Effector memory CD8-positive, alpha-beta T cell (primary cell): ENCODE measurements at places on chromosomes 7 and 10.

- no peaks in the 10 kb centered on the region for H3K4me1 ChIP-seq
- DNase-seq = no peak
- H3K27ac ChIP-seq = no peak overlapping the region
- H3K36me3 ChIP-seq = peaks cover 9% of the 10 kb centered on the region
- no peak overlapping the region for H3K4me3 ChIP-seq
These were observed 137.9 kb upstream of the PPIF start for GRCh38 chr10:79209340-79209739.

DNA sequence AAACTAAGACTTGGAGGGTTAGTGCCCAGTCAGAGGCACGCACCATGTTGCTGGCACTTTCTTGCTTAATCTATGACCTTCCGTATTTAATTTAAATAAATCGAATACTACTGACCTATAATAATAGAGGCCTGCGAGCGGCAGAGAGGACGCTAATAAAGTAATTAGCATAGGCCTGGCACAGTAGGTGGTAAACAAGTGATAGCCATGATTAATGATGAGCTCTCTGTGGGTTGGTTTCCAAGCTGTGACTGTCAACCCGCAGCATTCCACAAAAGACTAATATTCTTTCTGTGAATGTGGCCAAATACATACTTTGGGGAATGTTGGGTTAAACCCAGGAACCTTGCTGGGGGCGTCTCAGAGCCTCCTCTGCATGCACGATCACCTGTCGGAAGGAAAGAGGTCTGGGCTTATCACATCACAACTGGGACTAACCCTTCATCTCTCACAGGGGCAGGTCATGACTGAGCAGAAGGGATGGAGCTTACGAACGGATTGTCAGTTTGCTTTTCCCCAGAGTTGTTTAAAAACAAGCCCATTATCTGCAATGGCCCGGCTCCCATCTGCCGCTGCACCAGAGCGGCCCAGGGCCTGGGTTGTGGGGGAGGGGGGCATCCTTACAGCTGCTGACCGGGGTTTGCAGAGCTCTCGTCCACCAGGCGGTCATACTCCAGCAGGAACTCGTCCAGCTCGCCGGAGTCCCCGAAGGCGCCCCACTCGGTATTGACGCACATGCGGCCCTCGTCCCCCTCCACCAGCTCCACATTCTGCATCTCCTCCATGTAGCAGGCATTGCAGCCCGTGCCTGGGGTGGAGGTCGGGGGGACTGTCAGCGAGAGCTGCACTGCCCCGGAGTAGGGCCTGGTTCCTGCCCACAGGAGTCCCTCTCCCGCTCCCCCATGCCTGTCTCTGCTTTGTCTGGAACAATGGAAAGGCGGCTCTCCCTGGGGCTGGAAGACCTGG, 6.2 kb upstream of the MYL7 start:
- peaks cover 10% of the 10 kb centered on the region for H3K4me1 ChIP-seq
- peak overlapping the region; percentile 59 for H3K4me3 ChIP-seq
- H3K36me3 ChIP-seq = no peaks in the 10 kb centered on the region
- no peak overlapping the region for H3K27ac ChIP-seq
- H3K27me3 ChIP-seq = peaks cover 5% of the 10 kb centered on the region

- H3K4me3 ChIP-seq = no peak overlapping the region
- no peaks in the 10 kb centered on the region for H3K4me1 ChIP-seq
- H3K27ac ChIP-seq = no peak overlapping the region
- no peak for DNase-seq
- H3K27me3 ChIP-seq = no peaks in the 10 kb centered on the region
These were observed 44.0 kb upstream of the SORBS1 start for GRCh38 chr10:95605163-95605562.

DNA sequence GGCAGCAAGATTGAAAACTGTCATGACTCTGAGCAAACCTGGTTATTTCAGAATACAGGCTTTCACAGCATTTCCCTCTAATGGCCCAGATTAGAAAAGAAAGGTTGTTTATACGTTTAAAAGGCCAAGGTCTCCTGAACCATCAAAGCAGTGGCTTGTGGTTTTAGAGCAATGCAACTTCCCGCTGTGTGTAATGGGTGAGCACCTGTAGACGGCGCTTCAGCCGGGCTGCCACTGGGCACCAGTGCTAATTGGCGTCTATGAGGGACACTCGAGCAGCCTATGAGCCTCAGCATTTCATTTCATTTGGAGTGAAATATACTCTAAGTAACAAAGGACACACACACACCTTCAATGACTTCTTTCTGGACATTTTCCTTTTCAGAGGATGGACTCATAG, 671.0 kb upstream of the FZD8 start:
- H3K4me3 ChIP-seq = no peak overlapping the region
- no peaks in the 10 kb centered on the region for H3K36me3 ChIP-seq
- no peak for DNase-seq
- no peaks in the 10 kb centered on the region for H3K27me3 ChIP-seq
- H3K4me1 ChIP-seq = no peaks in the 10 kb centered on the region

DNA sequence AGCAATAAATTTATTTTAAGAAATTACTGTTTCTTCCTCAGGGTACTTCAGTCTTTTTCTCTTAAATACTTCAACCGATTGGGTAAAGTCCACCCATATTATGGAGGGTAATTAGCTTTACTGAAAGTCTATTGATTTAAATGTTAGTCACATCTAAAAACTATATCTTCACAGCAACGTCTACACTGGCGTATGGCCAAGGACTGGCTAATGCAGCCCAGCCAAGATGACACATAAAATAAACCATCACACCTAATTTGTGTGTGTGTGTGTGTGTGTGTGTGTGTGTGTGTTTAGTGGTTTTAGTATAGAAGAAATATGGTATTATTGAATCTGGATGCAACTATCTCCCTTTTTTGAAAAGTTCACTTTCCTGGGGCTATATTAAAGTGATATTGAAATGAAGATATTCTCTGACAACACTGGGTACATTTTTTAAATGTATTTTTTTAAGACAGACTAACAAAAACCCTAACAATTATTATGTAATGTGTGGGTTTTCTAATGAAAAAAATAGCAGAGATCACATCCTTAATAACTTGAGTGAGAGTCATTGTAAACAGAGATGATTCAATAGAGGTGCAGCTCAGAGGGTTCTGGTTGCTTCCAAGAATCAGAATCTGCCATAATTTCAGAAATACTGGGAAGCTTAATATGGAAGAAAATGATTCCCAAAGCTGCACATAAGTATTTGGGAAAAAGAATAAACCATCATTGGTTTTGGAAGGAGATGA, 584.2 kb upstream of the MBL2 start:
- no peak overlapping the region for H3K4me3 ChIP-seq
- H3K4me1 ChIP-seq = no peaks in the 10 kb centered on the region
- no peaks in the 10 kb centered on the region for H3K27me3 ChIP-seq
- no peak for DNase-seq

- no peaks in the 10 kb centered on the region for H3K36me3 ChIP-seq
- no peaks in the 10 kb centered on the region for H3K27me3 ChIP-seq
- H3K4me1 ChIP-seq = no peaks in the 10 kb centered on the region
- no peak overlapping the region for H3K27ac ChIP-seq
- DNase-seq = no peak
These were observed 29.4 kb upstream of the HNRNPH3 start for GRCh38 chr10:68302503-68302823.

DNA sequence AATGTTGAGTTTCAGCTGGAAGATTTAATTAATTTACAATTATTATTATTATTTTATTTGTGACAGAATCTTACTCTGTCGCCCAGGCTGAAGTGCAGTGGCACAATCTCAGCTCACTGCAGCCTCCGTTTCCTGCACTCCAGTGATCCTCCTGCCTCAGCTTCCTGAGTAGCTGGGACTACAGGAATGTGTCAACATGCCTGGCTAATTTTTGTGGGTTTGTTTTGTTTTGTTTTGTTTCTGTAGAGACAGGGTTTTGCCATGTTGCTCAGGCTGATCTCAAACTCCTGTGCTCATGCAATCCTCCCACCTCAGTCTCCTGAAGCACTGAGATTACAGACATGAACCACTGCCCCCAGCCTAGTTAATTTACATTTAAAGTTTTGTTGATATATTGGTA, 93.8 kb upstream of the MEOX2 start:
- peaks cover 2% of the 10 kb centered on the region for H3K36me3 ChIP-seq
- DNase-seq = no peak
- H3K27ac ChIP-seq = no peak overlapping the region
- no peak overlapping the region for H3K4me3 ChIP-seq
- H3K27me3 ChIP-seq = no peaks in the 10 kb centered on the region

GRCh38 chr7:156865493-156865892, 27.5 kb downstream of the LMBR1 start:
- peaks cover 8% of the 10 kb centered on the region for H3K4me1 ChIP-seq
- no peak overlapping the region for H3K4me3 ChIP-seq
- peaks cover 18% of the 10 kb centered on the region for H3K36me3 ChIP-seq
- H3K27me3 ChIP-seq = no peaks in the 10 kb centered on the region
- no peak for DNase-seq

GRCh38 chr10:132937861-132938260, 4.5 kb downstream of the CFAP46 start:
- no peak for DNase-seq
- H3K27ac ChIP-seq = no peak overlapping the region
- peaks cover 50% of the 10 kb centered on the region for H3K27me3 ChIP-seq

DNA sequence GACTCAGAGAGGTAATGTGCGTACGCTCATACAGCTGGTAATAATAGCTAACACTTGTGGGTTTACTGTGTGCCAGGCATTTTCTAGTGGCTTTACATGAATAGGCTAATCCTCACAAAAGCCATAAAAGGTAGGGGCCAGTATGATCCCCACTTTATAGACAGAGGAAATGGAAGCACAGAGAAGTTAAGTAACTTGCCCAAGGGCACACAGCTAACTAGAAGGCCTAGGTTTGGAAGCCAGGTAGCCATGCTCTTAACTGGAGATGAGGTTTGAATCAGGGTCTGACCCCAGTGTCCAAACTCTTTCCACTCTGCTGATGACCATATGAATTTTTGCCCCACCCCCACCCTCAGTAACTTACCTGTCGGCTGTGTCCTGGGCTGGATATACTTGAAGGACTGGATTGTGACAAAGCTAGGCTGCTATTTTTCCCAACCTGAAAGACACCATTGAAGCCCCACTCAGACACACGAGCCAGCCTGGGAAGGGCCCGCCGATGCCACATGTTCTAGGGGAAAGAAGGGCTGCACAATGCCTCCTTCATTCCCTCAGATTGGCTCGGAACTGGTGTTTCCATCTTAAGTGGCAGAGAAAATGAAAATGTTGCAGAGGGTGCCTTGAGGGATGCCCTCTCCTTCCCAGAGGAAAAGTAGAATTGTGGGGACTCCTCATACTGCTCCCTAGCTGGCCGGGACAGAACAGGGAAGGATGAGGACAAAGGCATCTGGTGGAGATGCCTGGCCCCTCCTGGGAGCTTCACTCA, 29.1 kb upstream of the EFCAB10 start:
- peaks cover 22% of the 10 kb centered on the region for H3K36me3 ChIP-seq
- no peaks in the 10 kb centered on the region for H3K27me3 ChIP-seq
- H3K4me1 ChIP-seq = no peaks in the 10 kb centered on the region
- H3K27ac ChIP-seq = no peak overlapping the region

GRCh38 chr7:80623503-80624252, 14.8 kb upstream of the CD36 start:
- H3K36me3 ChIP-seq = peaks cover 4% of the 10 kb centered on the region
- H3K27me3 ChIP-seq = no peaks in the 10 kb centered on the region
- H3K27ac ChIP-seq = no peak overlapping the region
- no peak overlapping the region for H3K4me3 ChIP-seq
- no peak for DNase-seq
- H3K4me1 ChIP-seq = no peaks in the 10 kb centered on the region

DNA sequence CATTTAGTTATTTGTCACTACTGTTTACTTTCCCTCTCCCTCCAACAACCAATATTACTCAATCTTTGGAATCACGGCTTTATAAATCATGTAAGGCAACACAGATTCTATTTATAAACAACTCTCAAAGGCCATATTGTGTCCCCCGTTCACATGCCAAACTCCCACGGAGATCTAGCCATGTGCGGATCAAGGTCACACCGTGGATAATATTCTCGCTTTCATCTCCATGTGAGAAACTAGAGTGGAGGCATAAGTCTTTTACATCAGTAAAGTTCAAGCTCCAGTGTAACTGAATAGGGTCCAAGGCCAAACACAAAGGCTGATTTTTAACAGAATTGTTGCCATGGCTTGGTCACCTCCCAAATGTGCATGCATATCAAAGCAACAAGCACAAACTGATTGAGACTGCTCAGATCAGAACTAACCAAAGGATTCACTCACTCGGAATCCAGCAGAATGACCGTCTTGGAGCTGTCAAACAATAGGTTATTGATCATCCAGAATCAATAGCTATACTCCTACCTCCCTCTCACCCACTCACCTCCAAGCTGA, 569.5 kb upstream of the LRRN3 start:
- DNase-seq = no peak
- H3K27me3 ChIP-seq = no peaks in the 10 kb centered on the region
- H3K4me3 ChIP-seq = no peak overlapping the region
- no peak overlapping the region for H3K27ac ChIP-seq
- no peaks in the 10 kb centered on the region for H3K4me1 ChIP-seq
- H3K36me3 ChIP-seq = no peaks in the 10 kb centered on the region

GRCh38 chr10:60666221-60666620, 112.1 kb upstream of the CDK1 start:
- H3K27ac ChIP-seq = no peak overlapping the region
- no peak for DNase-seq
- peaks cover 44% of the 10 kb centered on the region for H3K4me1 ChIP-seq
- no peak overlapping the region for H3K4me3 ChIP-seq
- no peaks in the 10 kb centered on the region for H3K36me3 ChIP-seq

- H3K36me3 ChIP-seq = no peaks in the 10 kb centered on the region
- DNase-seq = no peak
- H3K27ac ChIP-seq = no peak overlapping the region
- no peak overlapping the region for H3K4me3 ChIP-seq
These were observed 47.4 kb downstream of the GPR37 start for GRCh38 chr7:124718032-124718766.

DNA sequence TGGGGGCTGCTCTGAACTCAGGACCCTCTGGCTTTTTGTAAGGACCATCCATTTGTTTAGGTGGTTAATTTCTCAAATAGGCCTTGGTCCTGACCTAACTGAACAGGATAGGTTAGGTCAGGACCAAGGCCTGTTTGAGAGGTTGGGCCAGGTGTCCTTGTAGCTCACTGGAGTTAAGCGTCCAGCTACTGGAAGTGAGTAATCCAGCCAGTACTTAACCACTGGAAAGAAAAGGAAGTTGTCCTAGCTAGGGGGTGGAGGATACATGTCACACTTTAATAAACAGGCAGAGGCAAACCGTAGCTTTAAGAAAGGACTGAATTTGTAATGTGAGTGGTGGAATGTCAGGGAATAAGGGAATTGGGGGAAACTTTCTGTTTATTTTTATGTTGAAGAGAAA, 96.0 kb downstream of the GPR85 start:
- H3K27me3 ChIP-seq = peaks cover 21% of the 10 kb centered on the region
- no peak overlapping the region for H3K27ac ChIP-seq
- DNase-seq = no peak
- no peaks in the 10 kb centered on the region for H3K4me1 ChIP-seq
- H3K36me3 ChIP-seq = no peaks in the 10 kb centered on the region
- H3K4me3 ChIP-seq = no peak overlapping the region

- H3K4me3 ChIP-seq = peak overlapping the region; percentile 77
- H3K4me1 ChIP-seq = peaks cover 9% of the 10 kb centered on the region
- H3K36me3 ChIP-seq = peaks cover 3% of the 10 kb centered on the region
- H3K27ac ChIP-seq = no peak overlapping the region
- no peak for DNase-seq
These were observed 842 bp upstream of the JAKMIP3 start for GRCh38 chr10:132064771-132065437.

- peaks cover 4% of the 10 kb centered on the region for H3K36me3 ChIP-seq
- H3K27me3 ChIP-seq = peaks cover 19% of the 10 kb centered on the region
- H3K4me1 ChIP-seq = peaks cover 7% of the 10 kb centered on the region
These were observed 54.1 kb upstream of the FAM180A start for GRCh38 chr7:135802697-135803096.

GRCh38 chr10:36559412-36560400, 565.7 kb upstream of the ANKRD30A start:
- H3K27ac ChIP-seq = no peak overlapping the region
- H3K36me3 ChIP-seq = no peaks in the 10 kb centered on the region
- no peaks in the 10 kb centered on the region for H3K4me1 ChIP-seq
- no peak overlapping the region for H3K4me3 ChIP-seq
- no peaks in the 10 kb centered on the region for H3K27me3 ChIP-seq
